Activated CD4-positive, alpha-beta T cell treated with anti-CD3 and anti-CD28 coated beads, Interleukin-2, Interleukin-6, amounts not matched to agents 100 ng/mL and 50 ng/mL, durations not matched to agents 16 hours and 8 hours (primary cell): ENCODE measurements at places on chromosomes 16 and 17.

DNA sequence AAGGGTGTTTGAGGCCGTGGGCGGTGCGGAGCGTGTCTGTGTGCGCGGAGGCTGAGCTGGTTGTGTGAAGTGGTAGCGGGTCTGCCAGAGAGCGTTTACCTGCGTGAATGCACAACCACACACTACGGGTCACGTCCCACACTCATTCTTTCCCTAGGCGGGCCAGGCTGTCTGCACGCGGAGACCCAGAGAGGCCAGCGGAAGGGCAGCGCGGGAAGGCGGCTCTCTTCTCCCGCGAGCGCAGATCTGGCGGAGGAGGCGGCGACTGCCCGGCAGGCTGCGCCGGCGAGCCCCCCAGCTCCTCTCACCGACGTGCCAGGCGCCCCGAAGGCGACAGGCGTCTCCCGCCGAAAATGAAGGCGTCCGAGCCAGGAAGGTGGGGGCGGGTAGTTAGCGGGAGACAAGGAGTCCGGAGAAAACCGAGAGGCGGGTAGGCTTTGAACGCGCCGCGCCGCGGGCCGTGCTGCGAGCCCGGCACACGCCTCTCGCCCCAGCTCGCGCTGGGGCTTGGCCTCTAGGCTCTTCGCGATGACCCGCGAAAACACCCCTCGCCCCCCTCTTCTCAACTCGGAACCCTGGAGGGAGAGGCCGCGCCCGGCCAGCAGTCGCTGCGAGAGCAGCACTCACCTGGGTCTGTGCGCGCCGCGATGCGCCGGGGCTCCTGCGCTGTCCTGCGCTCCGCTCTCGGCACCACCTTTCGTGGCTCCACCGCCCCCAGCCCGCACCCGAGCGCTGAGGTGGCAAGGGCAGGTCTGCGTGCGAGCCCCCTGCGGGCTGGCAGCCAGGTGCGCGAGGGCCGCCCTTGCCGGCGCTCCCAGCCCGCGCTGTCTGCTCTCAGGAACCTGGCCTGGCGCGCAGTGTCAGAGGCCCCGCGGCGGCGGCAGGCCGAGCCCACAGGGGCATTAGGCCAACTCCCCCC is 2.0 kb upstream of the FOXF1 start:
- no peak for DNase-seq

DNA sequence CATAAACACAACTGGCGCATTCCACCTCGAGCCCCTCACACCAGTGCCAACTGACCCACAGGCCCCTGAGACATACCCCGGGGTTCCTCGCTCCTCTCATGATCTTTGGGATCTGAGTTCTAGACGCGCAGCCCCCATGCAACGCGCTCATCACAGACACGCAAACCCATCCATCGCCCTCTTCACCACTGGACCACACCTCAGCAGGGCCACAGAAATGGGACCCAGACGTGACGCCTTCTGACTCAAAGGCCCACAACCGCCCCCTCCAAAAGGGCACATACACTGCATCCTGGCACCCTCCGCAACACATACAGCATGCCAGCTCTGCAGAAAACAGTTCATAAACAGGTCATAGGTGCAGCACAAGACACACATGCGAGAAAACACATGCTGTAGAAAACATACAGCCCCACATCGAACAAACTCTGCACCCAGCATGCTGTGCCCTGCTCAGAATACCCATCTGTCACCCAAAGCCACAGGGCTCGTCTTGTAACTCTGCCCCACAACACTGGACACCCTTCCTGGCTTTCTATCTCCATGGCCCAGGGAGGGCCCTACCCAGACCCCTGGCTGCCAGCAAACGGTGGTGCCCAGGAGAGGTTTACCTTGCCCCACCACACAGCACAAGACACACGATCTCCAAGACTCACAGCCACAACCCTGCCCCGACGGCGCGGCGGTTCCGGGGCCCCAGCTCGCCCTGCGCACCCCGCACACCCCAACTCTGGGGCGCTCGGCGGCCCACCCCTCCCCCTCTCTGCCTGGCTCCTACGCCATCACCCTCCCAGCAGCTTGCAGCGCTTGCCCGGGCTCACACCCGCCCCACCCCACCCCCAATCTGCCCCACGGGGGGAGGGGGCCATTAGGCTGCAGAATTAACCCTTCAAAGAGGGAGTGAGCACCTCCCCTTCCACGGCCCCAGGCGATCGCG is 887 bp downstream of the ZBTB4 start:
- peak; percentile 58 for DNase-seq

DNA sequence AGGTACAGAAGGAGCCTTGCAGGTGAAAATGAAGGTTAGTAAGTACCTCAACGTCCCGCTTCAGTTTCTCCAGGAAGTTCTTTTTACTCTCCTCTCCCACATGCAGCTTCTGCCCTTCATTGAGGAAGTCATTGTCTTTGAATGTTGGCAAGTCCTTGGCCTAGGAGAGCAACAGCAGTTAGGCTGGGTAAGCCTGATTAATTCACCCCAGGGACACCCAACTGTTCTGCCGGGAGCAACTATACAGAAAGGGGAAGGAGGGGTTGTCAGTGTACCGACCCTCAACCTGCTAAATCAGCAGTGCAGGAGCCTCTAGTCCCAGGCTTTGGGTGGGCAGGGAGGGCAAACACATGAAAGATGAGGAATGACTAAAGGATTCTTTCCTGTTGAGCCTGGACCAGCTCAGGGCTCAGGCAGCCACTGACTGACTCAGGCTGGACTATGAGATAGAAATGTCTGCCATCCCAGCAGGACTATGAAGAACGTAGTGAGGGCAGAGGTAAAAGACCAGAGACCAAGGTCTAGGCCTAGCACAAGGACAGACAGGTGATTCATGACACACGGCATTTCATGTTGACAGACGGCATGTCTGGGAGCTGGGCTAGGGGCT is 21.6 kb downstream of the PIP4K2B start:
- DNase-seq, result no peak

DNA sequence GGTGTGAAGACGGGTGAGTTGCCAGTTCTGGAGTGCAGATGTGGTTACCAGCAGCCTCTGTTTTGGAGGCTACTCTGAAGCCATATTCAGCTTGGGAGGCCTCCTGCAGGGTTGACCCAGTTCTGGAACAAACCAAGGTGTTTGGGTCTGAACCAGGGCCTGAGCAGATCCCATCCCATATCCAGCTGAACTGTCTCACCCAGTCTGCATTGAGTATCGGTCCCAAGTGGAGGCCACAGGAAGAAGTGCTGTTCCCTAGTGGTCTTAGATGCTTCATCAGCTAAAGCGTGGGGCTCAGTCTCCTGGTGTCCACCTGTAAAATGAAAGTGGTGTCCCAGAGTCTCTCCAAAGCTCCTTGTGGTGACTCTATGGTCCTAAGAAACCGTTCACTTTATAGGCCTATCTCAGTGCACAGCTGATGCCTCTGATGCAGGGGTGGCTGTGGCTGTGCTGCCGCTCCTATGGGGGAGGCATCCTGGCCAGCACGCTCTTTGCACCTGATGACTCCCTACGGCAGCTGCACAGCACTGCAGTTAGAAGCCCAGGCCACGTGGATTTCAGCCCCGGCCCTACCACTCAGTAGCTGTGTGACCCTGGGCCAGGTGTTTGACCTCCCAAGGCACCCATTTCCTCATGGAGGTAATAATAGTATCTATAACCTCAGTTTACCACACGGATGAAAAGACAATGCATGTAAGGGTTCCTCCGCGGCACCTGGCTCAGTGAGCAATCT is 21.0 kb downstream of the CBX4 start:
- DNase-seq, result no peak

GRCh38 chr17:57999496-58000017 is 7.5 kb downstream of the SRSF1 start:
- peak; percentile 72 for DNase-seq

DNA sequence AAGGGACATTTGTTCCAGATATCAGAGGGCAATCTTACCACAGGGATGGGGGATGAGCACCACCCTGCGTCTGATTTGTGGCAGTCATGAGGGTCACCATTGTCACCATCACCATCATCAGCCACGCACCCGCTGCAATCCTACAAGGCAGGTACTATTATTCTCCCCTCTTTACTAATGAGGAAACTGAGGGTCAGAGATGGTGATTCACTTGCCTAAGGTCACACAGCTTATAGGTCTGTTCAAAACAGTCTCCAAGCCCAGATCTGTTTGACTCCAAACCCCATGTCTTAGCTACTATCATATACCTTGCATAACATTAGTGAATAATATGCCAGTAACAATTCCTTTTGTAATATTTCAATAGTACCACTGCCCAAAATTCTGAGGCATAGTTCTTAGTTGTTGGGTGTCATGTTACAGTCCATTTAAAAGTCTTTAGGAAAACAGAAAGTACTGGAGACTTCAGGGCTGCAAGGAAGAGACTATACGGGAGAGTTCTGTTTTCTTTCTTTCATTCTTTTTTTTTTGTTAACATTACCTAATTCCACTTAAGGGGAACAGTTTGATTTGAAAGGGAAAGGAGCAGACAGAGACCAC is 166.4 kb downstream of the C16orf95 start:
- DNase-seq, result no peak

DNA sequence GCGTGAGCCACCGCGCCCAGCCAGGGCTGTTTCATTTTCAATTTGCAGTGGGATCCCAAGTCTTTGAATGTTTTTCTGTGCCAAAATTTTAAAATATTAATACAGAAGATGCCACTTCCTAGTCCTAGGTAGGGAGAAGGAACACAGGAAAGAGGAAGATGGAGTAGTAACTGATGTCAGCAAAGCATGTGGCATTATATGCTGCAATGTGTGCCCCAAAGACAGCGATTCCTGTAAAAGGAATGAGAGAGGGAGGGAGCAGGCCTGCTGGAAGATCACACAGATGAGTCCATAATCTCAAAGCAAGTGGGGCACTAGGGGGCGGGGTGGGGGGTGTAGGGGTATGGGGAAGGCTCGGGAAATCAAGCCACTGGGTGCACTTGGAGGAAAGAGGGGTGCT is 23.4 kb upstream of the SSTR2 start:
- DNase-seq, result no peak

- no peak for DNase-seq
Measured at GRCh38 chr16:46756772-46757171, 8.6 kb upstream of the MYLK3 start.

- DNase-seq, result no peak
Measured at GRCh38 chr16:31223044-31223443, 6.1 kb upstream of the PYDC1 start.
